ENCODE measurements at places on chromosomes 11 and 22. TPM values are rescaled to one million over a fixed set of nuclear protein-coding genes. Genes with fewer than 3 reads are reported as not detected.
A peak's percentile ranks its signal among the peaks of the same experiment; 100 is the strongest.

DNA sequence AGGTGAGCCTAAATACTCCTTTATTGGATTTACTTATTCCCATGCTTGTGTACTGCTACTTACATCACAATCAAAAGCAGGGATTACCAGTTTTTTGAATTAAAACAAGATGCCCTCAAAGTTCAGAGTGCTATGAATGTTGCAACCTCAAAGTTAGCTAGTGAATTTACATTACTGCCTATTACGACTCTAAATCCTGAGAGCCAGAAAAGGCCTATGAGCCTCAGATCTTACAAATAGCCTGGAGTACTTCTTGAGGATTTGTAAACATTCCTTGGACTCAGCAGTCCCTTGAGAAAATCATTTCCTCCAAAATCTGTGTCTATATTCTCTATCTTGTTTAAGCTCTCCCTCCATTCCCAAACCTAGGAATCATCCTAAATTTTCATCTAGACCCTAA lies 25.5 kb downstream of the CHORDC1 start:
- no peak for DNase-seq

DNA sequence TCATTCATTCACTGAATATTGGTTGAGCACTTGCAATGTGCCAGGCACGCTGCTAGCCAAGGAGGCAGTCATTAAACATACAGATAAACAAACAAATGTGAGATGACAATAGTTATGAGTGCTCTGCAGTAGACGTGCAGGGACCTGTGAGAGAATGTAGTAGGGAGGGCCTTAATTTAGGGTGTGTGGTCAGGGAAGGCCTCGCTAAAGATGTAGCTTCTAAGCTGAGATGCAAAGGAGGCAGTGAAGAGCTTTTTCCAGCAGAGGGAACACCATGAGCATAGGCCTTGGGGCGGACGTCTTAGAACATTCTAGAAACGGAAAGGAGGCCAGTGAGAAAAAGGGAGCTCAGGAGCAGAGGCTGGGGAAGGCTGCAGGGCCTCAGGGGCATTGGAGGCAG lies 789 bp upstream of the NCF4 start:
- no peak for DNase-seq

ST13 gene
- polyA plus RNA-seq, result 576 TPM

DNA sequence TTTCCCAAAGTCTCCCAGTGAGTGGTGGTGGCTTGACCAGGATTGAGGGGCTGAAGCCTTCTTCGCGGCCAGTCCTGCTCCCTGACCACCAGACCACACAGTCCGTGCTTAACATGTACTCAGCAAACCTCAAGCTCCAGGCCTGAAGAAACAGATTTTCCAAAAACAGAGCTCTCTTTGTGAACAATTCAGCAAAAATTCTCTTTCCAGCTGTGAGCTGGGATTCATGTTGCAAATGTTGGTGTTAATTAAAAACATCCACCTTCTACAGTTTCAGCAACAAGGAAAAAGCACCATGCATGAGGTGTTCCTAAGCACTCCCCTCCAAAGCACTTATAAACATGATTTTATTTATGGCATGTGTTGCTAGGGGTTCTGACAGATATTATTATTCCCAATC lies 129.5 kb downstream of the ETS1 start:
- no peak for DNase-seq

CABP4 gene
- polyA plus RNA-seq, result 0.36 TPM

DNA sequence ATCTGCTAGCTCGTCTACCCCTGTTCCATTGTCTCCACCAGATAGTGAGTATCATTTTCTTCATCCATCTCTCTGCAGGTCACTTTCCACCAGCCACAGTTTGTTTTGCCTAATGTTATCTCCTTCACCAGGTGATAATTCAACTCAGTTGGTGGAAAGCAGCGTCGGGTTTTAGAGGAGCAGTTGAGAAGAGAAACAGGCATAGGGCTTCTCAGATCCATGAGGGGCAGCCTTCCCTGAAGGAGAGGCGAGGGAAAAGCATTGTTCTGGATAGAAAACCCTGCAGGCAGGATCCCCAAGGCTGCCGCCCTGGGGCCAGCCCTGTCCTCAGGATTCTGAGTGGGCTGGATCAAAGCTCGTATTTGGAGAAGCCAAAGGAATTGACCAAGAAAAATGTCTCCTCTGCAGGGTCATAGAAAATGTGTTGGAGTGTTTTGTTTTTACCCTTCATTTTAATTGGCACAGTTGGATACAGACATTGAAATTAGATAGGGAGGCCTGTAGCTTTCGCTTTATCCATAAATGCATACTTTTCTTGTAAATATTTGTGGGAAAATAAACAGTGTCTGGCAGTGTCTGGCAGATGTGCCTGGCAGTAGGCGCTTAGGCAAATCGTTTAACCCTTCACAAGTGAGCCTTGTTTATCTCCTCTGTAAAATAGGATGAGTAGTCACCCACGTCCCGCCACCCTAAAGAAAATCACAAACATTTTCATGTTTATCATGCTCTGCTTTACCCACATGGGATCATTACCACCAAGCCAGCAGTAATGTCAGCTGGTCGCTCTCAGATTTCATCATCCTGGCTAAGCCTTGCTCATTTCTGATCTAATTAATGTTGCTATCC lies 73.4 kb upstream of the TTC12 start:
- DNase-seq, result no peak

- no peak for DNase-seq
Observed at GRCh38 chr22:29030016-29030617, 31.5 kb downstream of the C22orf31 start.

DNA sequence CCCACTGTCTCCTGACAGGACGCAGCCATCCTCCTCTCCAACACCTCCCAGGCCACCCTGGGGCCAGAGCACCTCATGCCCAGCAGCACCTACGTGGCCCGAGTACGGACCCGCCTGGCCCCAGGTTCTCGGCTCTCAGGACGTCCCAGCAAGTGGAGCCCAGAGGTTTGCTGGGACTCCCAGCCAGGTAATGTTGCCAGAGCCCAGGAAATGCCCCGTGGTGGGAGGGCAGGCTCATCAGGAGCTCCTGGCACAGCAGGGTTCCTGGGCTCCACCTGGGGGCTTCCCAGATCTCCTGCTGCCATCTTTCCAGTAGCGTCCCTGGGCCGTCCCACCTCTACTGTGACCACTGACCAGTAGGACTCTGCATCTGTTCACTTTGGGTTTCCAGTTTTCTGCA lies 16.2 kb downstream of the CSF2RB start:
- DNase-seq, result no peak

GRCh38 chr11:114162719-114163123 lies 103.2 kb downstream of the ZBTB16 start:
- DNase-seq, result peak; percentile 86

GRCh38 chr11:73334384-73335203 lies 26.5 kb downstream of the ARHGEF17 start:
- no peak for DNase-seq

GRCh38 chr11:44033411-44033850 lies 14.3 kb upstream of the ACCSL start:
- DNase-seq, result no peak

DNA sequence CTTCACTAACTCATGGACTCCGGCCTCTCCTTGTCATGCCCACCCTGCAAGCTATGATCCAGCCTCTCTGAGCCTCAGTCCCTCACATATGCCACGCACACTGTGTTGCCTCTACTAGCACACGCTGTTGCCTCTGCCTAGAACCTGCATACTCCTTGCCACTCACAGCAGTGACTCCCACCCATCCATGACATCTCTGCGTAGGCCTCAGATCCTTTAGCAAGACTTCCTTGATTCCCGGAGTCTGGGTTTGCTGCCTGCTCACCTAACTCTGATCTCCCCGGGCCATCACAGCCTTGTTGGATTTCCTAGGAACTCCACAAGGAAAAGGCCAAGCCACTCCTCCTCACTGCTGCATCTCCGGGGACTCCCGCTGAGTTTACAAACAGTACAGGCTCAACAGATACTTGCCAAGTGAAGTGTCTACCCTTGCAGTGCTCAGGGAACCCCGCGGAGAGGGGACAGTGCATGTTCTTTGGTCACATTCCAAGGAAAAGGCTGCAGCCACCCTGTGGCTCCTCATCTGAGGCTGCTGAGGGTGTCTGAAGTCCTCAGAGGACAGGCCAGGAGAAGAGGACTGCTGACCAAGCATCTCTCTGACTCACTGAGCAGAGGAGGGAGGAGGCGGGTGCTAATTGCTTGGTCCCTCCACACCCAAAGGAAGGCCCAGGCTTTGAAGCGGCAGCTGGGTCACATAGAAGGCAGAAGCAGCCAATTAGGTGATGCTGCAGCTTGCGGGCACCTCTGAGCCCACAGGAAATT lies 42.4 kb upstream of the NAV2 start:
- no peak for DNase-seq

DNA sequence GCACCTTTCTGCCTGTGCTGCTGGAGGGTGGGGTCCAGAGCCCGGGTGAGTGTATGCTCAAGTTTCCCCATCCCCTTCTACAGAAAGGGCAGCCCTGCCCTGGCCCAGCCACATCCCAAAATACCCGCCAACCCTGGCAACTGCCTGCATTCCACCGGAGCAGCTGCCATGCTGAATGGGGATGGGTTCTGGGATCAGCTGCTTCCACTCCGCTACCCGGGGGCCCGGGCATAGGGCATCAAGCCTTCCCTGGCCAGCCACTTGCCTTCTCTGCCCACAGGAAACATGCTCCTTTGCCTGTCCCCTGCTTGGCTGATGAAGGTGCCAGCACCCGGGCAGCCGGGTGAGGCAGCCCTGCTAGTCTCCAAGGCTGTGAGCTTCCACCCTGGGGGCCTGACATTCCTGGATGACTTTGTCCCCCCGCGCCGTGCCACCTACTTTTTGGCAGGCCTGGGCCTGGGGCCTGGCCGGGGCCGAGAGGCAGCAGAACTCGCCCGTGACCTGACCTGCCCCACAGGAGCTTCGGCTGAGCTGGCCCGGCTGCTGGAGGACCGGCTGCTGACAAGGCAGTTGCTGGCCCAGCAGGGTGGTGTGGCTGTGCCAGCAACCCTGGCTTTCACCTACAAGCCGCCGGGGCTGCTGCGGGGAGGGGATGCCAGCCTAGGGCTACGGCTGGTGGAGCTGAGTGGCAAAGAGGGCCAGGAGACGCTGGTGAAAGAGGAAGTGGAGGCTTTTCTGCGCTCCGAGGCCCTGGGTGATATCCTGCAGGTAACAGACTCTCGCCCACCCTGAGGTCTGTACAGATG lies 3.2 kb downstream of the CARNS1 start:
- no peak for DNase-seq

KDM4D gene
- 2.3 TPM for polyA plus RNA-seq

- peak; percentile 58 for DNase-seq
Observed at GRCh38 chr11:120068114-120068573, 69.8 kb downstream of the TRIM29 start.

- no peak for DNase-seq
Observed at GRCh38 chr22:41178425-41178975, 26.6 kb upstream of the L3MBTL2 start.

GRCh38 chr11:21727102-21727501 lies 465.8 kb upstream of the ANO5 start:
- no peak for DNase-seq

DNA sequence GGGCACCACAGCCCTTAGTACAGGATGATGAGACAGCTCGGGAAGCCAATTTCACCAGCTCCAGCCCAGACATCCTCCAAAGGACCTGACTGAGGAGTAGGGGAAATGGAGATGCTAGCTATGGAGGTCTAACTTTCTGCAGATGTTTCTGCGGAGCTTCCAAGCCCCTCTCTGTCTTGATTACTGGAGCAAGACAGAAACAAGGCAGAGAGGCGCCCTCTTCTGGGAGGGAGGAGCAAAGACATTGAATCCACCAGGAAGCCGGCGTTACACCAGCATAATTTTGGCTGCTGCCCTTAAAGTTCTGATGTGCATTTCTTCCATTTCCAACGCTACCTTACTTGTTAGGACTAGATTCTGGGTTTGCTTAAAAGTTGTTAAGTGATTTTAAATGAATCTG lies 107.3 kb upstream of the HSD17B12 start:
- DNase-seq, result no peak

- no peak for DNase-seq
Observed at GRCh38 chr11:57674251-57674650, 6.3 kb downstream of the ZDHHC5 start.

DNA sequence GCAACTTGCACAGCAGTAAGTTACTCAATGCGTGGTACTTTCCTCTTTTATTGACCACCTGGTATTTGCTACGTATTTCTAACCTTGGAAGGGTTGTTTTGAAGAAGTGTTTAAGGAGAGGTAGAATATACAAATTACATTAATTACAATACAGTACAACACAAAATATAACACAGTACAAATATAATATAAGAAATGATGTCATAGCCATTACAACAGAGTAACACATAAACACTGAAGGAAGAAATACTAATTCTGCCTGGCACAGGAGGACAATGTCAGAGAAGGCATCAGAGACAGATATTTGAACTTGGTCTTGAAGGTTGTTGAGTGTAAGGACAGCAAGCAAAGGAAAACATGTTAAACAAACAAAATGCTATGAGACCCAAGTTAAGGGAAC lies 25.6 kb downstream of the PAK1 start:
- no peak for DNase-seq

GRCh38 chr11:79437981-79438630 lies 2.7 kb downstream of the TENM4 start:
- no peak for DNase-seq

DNA sequence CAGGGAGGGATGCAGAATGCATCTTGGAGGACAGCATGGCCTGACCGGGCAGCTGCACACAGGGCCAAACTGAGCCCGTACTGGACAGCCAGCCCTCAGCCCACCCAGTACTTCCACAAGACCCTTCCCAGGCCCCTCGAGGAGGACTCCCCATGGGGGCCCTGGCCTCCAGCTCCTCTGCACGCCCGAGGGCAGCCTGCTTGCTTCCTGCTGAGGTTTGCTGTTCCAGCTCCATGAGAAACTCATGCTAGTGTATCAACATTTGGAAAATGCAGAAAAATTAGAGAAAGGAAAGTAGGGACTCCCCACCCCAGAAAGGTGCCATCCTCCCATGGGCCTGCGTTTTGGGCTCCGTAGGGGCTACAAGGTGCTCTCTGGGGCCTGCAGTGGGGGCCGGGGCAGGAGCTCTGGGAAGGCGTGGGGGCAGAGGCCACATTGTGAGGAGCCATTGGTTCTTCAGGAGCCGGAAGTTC lies 21.3 kb upstream of the CCDC188 start:
- no peak for DNase-seq

GRCh38 chr22:43996170-43996980 lies 27.7 kb upstream of the PARVB start:
- no peak for DNase-seq

- no peak for DNase-seq
Observed at GRCh38 chr11:31019786-31020185, 349.8 kb downstream of the DCDC1 start.

Measured in right renal pelvis (tissue), 4 donors.